ENCODE measurements at places on chromosomes 2 and 18.

- peak; percentile 80 for DNase-seq
Observed at GRCh38 chr18:49048396-49049020, 97.7 kb upstream of the SMAD7 start.

- DNase-seq = no peak
Observed at GRCh38 chr2:50315336-50315735, 716.6 kb downstream of the NRXN1 start.

- no peak for DNase-seq
Observed at GRCh38 chr2:209442939-209443338, 19.1 kb downstream of the MAP2 start.

GRCh38 chr2:197871780-197872456 lies 67.5 kb downstream of the PLCL1 start:
- no peak for DNase-seq

DNA sequence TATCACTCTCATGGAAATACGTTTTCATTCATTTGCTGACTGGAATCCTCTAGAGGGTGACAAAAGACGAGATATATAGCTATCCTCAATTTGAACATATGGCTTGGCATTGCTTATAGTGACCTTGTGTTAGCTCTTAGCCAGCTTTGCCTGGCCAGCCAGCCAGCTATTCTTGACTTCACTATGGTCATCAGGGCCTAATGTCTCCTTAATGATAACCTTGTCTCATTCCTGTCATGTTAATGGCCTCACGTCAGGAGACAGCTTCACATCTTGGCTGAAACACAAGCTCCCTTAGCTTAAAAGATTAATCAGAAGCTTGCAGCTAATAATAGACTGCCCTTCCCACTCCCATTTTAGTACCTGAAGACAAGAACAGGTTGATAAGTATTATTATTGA lies 1517.5 kb upstream of the PIK3C3 start:
- DNase-seq = no peak

GRCh38 chr2:238868067-238868524 lies 20.2 kb downstream of the TWIST2 start:
- DNase-seq = no peak

- DNase-seq = peak; percentile 73
Observed at GRCh38 chr2:12918835-12919445, 202.2 kb downstream of the TRIB2 start.

DNA sequence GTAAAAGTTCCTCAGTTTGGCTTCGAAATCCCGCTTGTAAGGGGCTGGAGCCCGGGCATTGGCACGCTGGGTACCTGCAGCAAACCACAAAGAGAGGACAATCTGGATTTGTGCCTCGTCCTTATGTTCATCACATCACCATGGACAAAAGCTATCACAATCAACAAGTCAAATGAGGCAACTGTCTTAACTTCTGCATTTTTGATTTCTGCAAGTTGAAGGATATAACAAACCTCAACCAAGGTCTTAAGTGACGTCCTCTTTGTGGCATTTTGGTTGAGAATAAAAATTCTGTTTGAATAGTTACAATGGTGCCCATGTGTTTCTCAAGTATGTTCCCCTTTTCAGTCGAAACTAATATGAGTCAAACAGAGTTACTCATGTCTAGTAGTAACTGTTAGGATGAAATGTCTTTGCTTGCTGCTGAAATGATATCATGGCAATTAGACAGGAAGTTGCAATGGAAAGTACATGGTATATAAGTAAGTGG lies 70.8 kb upstream of the STK17B start:
- no peak for DNase-seq

- no peak for DNase-seq
Observed at GRCh38 chr18:9389706-9390105, 55.1 kb downstream of the TWSG1 start.

- no peak for DNase-seq
Observed at GRCh38 chr2:230658877-230659652, 53.6 kb upstream of the CAB39 start.

- no peak for DNase-seq
Observed at GRCh38 chr18:75656035-75656434, 228.5 kb upstream of the SMIM21 start.

DNA sequence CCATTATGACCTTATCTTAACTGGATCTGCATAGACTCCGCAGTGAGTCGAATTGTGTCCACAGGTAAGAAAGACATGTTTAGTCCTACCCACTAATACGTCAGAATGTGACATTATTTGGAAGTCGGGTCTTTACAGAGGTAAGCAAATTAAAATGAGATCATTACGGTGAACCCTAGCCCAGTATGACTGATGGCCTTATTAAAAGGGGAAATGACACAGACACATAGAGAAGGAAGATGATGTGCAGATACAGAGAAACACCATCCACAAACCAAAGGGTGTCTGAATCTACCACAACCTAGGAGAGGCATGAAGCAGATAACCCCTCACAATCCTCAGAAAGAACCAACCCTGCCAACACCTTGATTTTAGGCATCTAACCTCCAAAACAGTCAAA lies 135.6 kb downstream of the GALNT1 start:
- no peak for DNase-seq

DNA sequence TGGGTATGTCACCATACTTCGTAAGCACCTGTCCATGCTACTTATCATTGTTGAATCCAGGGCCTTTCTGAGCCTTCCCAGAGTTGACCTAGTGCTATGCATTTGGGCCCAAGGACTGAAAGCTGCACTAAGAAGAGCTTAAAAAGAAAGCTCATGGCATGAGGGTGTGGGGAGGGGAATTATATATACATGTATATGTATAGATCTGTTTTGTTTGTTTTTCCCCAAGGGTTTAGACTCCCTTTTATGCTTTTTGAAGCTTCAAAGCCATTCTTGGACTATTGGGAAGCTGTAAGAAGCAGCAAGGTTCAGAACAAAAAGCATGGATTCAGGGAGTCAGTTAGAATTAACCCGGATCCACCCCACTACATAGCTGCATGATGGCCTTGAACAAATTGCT lies 23.3 kb downstream of the MFF start:
- DNase-seq = no peak

DNA sequence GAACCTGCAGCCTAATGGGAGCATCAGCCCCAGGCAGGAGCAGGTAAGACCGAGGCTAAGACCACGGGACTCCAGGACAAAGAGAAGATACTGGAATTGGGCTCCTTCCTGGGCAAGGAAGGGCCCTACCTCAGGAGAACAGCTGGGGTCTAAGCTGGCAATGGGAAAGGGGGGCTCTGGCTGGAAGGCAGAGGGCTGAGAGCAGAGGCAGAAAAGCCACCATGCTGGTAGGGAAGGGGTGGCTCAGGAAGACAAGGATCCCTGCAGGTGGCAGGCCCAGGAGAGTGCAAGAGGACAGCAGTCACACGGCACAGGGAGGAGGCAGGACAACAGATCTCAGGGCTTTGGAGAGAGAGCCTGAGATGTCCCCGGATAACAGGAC lies 203.5 kb downstream of the NDUFA10 start:
- DNase-seq = no peak

GRCh38 chr2:196453613-196454047 lies 185.9 kb upstream of the CCDC150 start:
- DNase-seq = peak; percentile 33

All from fibroblast of skin of left quadriceps (primary cell).